Esophagus mucosa (tissue), 1 donor: ENCODE measurements at places on chromosomes 3 and 15. TPM values are rescaled to one million over a fixed set of nuclear protein-coding genes. Genes with fewer than 3 reads are reported as not detected.

Gene COL7A1
- total RNA-seq: 86.4 TPM

Gene IQCH
- 1.4 TPM for total RNA-seq

Gene KNG1
- total RNA-seq: not detected

Gene P2RY14
- total RNA-seq: 0.88 TPM

Gene XCR1
- 0.04 TPM for total RNA-seq

Gene PGBD4
- total RNA-seq: 0.76 TPM

Gene LYZL4
- total RNA-seq: not detected

Gene GPR156
- 0.08 TPM for total RNA-seq

Gene BOC
- 19.8 TPM for total RNA-seq

Gene STIMATE
- 6.1 TPM for total RNA-seq

Gene SLC22A14
- total RNA-seq: 0.24 TPM

Gene FAM43A
- total RNA-seq: 23.4 TPM

Gene SPINT1
- total RNA-seq: 127 TPM

Gene GRK7
- total RNA-seq: not detected

Gene MESP2
- total RNA-seq: 0.40 TPM
